HCT116 (cell line): ENCODE measurements at places on chromosomes 5 and 9. TPM values are rescaled to one million over a fixed set of nuclear protein-coding genes. Genes with fewer than 3 reads are reported as not detected.

DNA sequence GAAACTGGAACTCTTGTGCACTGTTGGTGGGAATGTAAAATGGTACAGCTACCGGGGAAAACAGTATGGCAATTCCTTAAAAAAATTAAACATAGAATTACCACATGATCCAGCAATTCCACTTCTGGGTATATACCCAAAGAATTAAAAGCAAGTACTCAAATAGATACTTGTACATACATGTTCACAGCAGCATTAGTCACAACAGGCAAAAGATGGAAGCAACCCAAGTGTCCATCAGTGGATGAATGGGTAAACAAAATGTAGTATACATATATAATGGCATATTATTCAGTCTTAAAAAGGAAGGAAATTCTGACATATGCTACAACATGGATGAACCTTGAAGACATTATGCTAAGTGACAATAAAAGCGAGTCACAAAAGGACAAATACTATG, 7.4 kb upstream of the SLC22A5 start:
- DNase-seq = no peak

- DNase-seq = no peak
These were observed 401.9 kb upstream of the ACTBL2 start for GRCh38 chr5:57884346-57885102.

GRCh38 chr5:173246511-173246910, 11.5 kb upstream of the NKX2-5 start:
- no peak for DNase-seq

DNA sequence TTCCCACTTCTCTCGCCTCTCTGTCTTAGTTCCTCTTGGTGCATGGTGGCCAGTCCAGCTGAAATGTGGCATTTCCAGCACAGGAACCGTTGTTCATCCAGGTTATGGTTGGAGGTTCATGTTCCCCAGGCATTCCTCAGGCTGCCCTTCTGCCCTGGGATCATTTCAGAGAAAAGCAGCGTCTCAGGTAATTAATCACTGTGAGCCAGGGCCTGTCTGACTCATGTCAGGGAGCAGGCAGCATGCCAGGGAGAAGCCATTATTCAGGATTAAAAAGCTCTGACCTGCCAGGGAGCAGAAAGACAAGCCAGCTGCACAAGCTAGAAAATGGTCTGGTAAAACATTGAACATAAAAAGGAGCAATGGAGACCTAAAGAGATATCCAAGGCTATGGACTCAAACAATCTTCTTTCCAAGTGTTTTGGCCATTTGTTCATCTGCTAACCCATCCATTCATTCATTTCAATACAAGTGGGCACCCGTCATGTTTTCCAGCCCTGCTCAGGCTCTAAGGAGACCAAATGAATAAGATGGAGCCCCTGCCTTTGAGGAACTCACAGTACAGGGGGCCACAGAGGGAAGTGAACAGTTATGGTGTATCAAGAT, 241.4 kb downstream of the DRD1 start:
- DNase-seq = peak; percentile 47

- DNase-seq = no peak
These were observed 250.8 kb upstream of the IRX2 start for GRCh38 chr5:3002230-3002629.

DNA sequence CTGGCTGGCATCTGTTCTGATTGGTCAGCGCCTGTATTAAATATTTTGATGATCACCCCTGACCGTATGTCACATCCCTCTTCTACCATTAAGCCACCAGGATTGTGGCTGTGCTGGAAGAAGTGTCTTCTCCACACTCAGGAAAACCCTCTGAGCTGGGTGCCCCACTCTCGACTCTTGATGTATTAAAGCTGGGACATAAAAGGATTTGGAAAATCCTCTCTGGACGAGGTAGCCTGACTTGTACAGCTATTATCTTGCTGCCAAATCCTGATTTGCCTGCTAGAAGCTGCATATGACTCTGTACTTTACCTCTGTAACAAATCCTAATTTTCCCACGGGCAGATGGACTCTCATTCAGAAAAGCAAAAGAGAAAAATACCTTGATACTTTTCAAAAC, 161.0 kb downstream of the SLC28A3 start:
- no peak for DNase-seq

GRCh38 chr5:123138774-123139173, 49.7 kb downstream of the PRDM6 start:
- no peak for DNase-seq

DNA sequence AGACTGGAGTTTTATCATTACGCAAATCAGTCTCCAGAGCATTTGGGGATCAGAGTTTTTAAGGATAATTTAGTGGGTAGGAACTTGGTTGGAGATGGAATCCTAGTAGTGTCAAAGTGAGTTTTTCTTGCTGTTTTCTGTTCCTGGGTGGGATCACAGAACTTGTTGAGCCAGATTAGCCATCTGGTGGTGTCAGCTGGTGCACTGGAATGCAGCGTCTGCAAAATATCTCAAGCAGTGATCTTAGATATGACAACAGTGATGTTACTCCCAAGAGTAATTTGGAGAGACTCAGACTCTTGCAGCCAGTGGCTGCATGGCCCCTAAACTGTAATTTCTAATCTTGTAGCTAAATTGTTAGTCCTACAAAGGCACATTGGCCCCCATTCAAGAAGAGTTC, 1257.8 kb downstream of the MAT2B start:
- DNase-seq = no peak

DNA sequence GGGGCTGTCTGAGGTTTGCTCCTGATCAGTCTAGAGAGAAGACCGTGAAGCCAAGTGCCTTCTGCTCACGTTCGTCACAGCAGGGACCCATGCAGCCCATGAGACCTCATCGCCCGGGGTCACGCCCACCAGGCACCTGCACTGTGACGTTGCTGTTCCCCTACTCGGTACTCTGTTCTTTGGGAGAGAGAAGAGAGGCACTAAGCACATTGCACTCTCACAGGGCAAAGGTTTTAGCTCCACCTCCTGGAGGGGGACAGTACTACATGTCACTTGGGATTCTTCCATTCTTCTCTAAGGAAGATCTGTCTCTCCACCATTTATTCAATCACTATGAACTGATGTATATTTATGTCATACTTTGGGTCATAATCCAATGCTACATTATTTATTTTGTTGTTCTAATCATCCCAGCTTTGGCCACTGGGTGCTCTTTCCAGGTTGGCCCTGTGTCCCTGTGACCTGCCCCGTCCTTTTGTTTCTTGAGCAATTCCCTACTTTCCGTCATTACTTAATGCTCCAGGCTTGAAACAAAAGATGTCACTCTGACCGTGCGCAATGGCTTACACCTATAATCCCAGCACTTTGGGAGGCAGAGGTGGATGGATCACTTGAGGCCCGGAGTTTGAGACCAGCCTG, 31.4 kb upstream of the BRD3 start:
- DNase-seq = peak; percentile 49

- no peak for DNase-seq
These were observed 325.3 kb downstream of the TLE1 start for GRCh38 chr9:81363916-81364480.

DNA sequence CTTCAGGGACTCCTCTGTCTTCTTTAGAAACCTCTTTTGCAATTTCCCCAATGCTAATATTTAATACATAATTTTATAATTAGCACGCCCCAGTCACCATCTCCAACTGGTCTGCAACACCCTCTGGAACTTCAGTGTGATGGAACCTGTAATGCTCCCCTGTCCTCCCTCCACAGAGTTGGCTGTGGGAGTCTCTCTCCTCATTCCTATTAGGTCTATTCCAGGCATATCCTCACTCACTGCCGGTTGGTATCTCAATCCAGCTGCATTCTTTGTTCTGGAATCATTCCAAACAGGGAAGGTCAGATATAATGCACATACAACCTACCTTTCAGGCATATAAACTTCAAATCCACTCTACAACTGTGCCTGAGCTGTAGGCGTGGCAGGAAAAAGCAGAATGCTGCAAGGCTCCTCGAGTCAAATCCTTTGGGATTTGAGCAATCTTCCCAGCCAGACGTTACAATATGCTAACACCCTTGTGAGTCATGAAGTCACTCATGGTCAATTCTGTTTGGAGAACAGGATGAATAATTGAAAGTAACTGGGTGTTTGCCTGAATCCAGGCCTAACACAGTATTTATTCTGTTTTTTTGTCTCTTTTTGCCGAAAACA, 293.8 kb downstream of the CWC27 start:
- DNase-seq = no peak

DNA sequence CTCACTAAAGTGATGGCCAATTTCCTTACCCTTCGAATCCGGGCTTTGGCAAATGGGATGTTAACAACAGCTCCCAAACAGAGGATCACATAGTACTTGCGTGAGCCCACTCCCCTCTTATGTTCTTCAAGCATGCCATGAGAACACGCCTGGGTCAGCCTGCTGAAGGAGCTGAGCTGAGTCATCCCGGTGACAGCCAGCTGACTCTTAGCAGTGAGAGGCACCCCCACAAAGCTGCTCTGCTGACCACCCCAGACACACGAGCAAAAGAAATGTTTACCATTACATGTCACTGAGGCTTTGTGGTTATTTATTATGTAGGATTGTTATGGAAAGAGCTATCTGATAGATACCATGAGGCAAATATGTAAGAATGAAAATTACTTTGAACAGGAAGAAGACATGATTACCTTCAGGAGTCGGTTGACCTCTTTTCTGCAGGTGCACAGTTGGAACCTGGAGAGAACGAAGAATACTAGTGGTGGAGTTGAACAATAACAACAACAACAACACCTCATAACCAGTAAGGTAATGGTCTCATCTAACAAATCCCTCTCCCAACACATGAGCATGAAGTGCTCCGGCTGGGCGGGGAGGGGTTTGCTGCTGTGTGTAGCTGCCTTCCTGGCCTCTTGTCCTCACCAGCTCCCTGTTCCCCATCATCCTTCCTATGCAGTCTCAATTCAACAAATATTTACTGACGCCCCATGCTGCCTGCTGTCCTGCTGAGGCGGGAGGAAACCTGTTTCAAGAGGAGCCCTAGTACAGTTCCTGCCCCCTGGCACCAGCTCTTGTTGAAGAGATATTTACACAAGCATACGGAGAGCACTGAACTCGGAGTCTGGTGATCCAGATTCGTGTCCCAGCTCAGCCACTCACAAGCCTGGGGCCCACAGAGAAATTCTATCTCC, 69.4 kb upstream of the LHFPL2 start:
- DNase-seq = no peak

- DNase-seq = no peak
These were observed 21.6 kb downstream of the RAPGEF6 start for GRCh38 chr5:131613423-131613822.

GRCh38 chr5:62773460-62773859, 194.8 kb downstream of the LRRC70 start:
- no peak for DNase-seq

GRCh38 chr5:14142827-14143545, at the start of gene TRIO:
TRIO (plus strand) TSS chr5:14143342; CDS start chr5:14143726, 384 bp downstream.
- peak; percentile 77 for DNase-seq

DNA sequence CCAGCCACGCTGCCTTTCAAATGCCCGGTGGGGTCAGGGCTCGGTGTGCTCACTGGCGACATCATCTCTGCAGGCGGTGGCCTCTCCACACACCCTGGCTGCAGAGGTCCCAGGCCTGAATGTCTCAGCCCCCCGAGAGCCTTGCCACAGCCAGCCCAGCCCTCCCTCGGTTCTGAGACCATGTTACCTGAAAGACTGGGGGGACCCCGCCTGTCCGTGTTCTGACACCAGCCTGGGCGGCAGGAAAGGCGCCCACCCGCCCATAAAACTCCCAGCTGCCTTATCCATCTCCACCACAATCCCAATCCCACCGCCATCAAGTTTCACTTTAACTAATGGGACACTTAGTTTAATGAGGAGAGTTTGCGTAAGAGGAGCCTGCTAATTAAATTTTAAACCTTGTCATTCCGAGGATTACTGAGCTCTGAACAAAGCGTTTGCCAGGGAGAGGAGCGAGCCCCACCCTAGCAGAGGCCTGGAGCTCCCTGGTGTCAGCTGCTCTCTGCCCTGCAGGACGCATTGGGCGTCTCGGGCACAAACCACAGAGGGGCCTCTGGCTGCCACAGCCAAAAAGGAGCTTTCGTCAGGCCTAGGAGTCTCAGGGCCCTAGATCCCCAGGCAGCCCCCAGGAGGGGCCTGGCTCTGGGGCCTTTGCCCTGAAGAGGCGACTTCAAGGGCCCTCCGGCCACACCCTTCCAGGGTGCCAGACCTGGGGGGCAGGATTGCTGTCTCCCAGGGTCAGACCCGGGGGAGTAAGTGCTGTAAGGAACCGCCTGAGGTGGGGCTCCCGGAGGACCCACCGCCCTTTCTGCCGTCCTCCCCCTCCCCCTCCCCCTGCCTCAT, 15.3 kb downstream of the LHX3 start:
- DNase-seq = no peak

- no peak for DNase-seq
These were observed 93.4 kb downstream of the DAB2IP start for GRCh38 chr9:121744687-121745395.

Gene PTPN3
- total RNA-seq = 20.8 TPM

Gene OBP2B
- not detected for total RNA-seq

Gene ZFP2
- total RNA-seq = 0.57 TPM

Gene SLC9A3
- total RNA-seq = 1.5 TPM

Gene NPDC1
- 98.8 TPM for total RNA-seq

Gene OLFM1
- 3.5 TPM for total RNA-seq
